ENCODE measurements at places on chromosomes 16 and 17.
A peak's percentile ranks its signal among the peaks of the same experiment; 100 is the strongest.

DNA sequence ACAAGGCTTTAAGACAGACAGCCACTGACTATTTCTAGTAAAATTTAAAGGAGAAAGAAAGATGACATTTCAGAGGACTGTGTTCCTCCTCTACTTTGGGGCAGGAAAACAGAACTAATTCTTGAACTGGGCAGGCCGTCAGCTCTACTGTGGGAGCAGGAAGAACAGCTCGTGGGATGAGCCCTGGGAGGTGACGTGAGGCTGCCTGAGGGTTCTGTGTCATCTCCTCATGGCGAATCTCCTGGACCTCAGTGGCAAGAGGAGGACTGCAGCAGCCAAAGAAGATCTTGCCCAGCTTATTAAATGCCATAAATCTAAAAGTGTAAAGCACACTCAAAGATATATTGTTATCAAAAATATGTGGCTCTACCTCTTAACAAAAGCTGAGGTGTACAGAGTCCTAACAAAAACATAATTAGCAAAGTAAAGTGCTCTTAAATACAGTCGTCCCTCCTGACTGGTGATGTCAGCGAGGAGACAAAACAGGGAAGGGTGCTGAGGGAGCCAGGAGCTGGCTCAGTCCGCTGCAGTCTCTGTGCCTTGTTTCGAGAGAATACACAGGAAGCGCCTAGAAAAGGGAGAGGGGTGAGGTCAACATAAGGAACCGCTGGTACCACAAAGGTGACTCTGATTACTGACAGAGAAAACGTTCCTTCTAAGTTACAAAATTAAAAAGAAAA is 58.0 kb downstream of the CREBBP start:
- no peak for DNase-seq

- no peak for DNase-seq
Observed at GRCh38 chr17:2655546-2655945, 56.0 kb downstream of the CLUH start.

DNA sequence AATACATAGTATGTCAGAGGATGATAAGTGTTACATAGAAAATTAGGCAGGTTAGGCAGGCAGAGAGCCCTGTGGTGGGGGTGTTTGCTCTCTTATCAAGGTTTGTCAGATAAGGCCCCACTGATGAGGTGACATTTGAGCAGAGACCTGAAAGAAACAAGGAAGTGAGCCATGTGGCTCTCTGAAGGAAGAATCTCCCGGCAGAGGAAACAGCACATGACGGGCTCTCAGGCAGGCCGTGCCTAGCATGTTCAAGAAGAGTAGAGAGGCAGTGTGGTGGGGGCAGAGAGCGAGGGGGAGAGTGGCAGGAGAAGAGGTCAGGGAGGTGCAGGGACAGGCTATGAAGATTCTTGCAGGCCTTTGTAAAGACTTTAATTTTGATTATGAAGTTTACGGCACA is 82.0 kb upstream of the ASIC2 start:
- no peak for DNase-seq

DNA sequence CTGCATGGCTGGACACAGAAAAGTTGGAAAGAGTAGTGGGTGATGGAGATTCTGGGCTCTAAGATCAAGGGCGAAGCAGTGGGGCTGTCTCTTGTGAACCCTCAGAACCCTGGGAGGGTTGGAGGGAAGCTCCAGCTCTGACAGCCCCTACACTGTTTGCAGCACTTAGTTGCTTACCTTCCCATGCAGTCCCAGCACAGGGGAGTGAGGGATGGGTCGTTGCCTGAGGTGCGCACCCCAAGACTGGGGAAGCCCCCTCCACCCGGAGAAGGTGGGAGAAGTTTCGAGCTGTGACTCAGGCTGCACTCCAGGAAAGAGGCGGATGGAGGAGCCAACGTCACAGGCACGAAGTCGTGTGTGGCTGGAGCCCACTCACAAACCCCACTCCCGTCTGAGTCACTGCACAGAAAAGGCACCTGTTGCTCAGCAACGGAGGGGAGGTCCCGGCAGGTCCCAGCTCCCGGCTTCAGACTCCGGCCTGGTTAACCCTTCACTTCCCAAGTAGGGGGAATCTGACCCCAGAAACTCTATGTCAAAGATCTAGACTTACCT is 60.1 kb downstream of the AIPL1 start:
- DNase-seq = peak; percentile 24

GRCh38 chr16:368388-369158 is 1.8 kb downstream of the MRPL28 start:
- no peak for DNase-seq

GRCh38 chr17:29042679-29043538 is at the start of gene PIPOX:
Gene PIPOX, plus strand, starts transcription at chr17:29043141. Its CDS starts 85 bp downstream, at chr17:29043226.
- no peak for DNase-seq

- no peak for DNase-seq
Observed at GRCh38 chr17:72839131-72839725, 253.3 kb downstream of the SLC39A11 start.

GRCh38 chr16:48076455-48077012 is 79.3 kb downstream of the ABCC12 start:
- no peak for DNase-seq

DNA sequence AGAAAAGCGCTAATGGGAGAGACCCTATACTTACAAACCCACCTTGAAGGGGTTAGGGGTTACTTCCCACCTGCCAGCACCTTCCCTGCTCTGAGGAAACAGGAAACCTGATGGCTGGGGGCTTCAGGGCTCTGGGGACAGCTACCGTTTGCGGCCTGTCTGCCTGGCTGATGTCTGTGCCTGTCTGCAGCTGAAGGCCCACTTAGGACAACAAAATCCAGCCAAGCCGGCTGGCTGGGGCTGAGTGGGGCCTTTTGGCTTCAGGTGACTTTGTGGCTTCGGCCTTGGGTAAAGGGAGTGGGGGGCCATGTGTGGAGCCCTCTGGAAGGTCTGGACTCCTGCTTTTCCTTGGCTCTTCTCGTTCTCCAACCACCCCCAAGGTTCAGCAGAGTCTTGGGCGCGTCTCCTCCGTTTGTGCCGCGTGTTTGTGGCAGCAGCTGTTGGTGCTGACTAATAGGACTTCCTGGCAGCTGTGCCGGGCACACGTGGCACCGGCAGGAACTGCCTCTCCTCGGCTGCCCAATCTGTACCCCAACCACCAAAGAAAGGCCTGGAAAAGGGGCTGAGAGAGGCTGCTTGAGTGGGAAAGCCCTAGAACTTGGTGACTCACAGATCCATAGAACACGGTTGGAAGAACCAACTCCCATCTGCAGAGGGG is 186.7 kb downstream of the MSI2 start:
- peak; percentile 67 for DNase-seq

GRCh38 chr16:1794221-1794871 is 841 bp upstream of the IGFALS start:
- no peak for DNase-seq

GRCh38 chr16:57697896-57698537 is 3.4 kb downstream of the DRC7 start:
- no peak for DNase-seq

DNA sequence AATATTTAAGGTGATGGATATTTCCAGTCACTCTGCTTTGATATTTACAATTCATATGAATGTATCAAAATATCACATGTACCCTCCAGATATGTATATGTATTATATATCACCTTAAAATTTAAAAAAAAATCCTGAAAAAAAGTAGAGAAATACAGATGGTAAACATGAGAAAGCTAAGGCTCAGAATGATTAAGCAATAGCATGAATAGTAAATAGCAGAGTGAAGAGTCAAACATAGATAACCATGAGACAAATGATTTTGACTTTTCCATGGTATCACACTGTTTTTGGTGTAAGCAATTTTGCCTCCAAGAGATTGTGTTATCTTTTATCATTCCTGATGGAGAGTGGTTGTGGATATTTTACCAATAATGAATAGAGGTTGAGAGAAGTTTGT is 868.8 kb downstream of the CDH11 start:
- no peak for DNase-seq

DNA sequence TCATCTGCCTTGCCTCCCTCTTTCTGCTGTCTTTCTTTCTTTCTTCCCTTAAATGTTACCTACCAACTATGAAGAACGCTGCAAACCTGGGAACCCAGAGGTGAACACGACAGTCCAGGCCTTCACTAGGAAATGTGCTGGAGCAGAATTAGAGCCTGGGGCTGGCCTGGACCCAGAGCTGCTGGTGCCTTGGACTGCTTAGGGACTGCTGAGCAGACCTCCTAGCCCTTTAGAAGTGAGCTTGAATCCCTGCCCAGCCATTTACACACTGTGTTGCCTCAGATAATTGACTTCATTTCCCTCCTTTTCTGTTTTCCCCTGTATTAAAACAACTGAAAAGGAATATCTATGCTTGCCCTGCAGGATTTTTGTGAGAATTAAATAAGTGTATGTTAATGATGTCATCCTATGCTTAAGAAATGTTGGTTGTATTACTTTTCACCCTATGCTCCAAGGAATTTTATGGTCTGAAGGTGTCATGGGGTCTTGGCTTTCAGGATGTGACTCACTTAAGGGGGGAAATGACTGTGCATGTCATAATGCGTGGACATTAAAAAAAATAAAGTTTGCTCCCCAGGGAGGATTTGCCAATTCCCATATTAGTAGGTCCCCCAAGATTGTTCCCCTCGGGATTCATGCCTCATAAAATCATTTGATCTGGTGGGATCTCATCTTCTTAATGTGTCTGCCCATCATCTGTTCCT is 11.5 kb downstream of the CDH13 start:
- DNase-seq = no peak

DNA sequence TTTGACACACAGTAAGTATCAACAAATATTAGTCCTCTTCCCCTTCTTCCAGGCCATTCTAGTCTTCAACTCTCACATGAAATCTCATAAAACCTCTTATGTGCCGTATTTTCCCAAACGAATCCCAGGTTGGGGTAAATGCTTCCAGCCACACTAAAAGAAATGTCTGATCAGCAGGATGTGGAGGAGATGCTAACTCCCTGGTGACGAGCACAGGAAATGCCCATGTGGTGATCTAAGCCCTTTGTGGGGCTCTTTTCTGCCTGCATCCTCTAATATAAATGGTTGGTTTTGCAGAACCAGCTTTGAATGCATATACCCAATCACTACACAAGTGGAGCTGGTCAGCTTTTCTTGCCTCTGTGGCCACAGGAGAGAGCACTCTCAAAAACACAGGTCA is 498.2 kb upstream of the ERCC4 start:
- no peak for DNase-seq

- DNase-seq = no peak
Observed at GRCh38 chr16:49524947-49525315, 151.3 kb downstream of the C16orf78 start.

- no peak for DNase-seq
Observed at GRCh38 chr17:8320262-8320661, 10.2 kb downstream of the ARHGEF15 start.

- no peak for DNase-seq
Observed at GRCh38 chr16:47017636-47018035, 44.2 kb upstream of the DNAJA2 start.

DNA sequence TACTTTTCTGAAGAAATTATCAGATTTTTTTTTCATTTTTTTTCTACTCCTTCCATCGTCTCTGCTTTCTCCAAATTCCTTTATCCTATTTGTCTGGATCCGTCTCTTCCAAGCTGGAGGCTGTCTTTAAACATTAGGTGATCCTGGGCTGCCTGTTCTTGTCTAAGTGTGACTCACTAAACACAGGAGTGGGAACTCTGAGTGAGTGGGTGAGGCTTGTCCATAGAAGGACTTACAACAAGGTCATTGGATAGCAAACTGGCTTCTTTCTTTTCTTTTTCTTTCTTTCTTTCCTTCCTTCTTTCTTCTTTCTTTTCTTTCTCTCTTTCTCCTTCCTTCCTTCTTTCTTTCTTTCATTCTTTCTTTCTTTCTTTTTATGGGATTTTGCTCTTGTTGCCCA is 18.2 kb downstream of the ALOX15 start:
- no peak for DNase-seq

DNA sequence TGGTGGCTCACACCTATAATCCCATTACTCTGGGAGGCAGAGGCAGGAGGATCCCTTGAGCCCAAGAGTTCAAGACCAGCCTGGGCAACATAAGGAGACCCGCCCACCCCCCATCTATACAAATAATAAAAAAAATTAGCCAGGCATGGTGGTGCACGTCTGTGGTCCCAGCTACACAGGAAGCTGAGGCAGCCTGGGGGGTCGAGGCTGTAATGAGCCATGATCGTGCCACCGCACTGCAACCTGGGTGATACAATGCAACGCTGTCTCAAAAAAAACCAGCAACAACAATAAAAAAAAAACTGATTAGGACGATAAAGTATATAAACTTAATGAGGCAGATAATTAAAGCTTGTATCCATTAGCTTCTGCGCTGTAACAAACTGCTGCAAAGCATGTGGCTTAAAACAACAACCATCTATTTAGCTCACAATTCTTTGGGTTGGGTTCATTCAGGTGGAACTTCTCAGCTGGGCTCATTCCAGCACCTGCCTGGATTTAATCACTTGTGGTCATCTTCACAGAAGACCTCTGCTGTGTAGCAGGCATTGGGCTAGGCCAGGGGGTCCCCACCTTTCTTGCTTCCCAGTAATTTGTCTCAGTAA is 45.8 kb downstream of the LCMT1 start:
- DNase-seq = no peak

DNA sequence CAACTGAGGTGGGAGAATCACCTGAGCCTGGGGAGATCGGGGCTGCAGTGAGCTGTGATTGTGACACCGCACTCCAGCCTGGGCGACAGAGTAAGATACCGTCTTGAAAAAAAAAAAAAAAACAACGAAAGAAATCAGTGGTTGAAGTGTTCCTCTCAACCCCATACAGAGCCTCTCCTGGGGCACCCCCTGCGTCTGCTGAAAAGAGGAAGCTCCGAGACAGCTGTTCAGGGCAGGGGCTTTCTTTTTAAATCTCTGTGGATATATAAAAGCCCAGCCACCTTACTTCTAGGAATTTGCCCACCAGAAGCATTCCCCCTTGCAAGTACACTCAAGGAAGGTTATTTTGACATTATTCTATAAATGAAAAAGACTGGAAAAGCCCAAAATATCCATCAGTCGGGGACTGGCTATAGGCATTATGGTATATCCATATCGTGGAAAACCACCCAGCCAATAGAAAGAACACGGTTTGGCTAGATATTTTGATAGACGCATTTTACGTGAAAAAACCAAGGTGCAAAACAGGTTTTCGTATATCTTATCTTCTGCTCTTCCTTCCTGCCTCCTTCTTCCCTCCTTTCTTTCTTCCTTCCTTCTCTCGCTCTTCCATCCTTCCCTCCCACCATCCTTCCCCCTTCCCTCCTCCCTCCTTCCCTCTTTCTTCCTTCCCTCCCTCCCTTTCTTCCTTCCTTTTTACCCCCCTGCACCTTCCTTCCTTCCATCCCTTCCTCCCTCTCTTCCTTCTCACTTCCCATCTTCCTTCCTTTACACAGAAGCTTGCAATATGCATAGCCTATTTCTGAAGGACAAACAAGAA is 9.2 kb upstream of the CCL22 start:
- no peak for DNase-seq

DNA sequence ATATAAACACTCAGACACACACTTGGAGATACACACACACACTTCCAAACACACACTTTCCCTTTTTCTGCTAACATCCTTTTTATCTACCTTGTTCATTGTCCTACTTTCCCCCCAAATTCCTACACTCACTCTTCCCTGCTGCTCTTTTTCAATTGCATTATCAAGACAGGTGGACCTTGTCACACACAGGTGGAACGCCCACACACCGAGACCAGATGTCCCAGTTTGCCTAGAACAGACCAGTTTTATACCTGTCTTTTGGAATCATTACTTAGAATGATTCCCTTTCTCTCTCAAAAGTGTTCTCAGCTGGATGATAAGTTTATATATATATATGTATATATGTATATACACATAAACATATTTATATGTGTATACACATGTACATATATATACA is 50.7 kb upstream of the ARHGAP44 start:
- no peak for DNase-seq

All from activated CD8-positive, alpha-beta memory T cell treated with anti-CD3 and anti-CD28 coated beads, Interleukin-2, amount 50 U/mL, for 4 hours (primary cell).